ENCODE measurements at places on chromosomes 11 and 22. TPM values are rescaled to one million over a fixed set of nuclear protein-coding genes. Genes with fewer than 3 reads are reported as not detected.

GRCh38 chr22:49685686-49686085 lies 142.0 kb downstream of the BRD1 start:
- DNase-seq = no peak

GRCh38 chr22:20977516-20978170 lies 4.5 kb upstream of the LZTR1 start:
- DNase-seq = no peak

DNA sequence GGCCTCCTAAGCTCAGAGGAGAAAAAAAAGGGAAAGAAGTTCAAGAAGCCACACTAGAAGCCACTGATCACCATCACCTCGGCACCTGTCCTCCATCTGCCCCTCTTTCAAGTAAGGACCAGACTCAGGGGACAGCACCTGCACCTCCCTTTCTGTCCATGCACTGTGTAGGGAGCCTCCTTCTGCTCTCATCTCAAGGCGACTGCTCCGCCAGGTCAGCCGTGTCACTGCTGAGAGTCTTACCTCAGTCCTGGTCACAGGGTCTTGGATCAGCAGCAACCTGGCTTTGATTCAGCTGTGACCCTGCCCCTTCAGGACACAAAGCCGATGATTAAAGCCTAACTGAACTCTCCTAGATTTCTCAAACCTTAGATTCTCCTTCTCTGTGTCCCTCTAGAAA lies 101.5 kb downstream of the ZNF280B start:
- DNase-seq = no peak

DNA sequence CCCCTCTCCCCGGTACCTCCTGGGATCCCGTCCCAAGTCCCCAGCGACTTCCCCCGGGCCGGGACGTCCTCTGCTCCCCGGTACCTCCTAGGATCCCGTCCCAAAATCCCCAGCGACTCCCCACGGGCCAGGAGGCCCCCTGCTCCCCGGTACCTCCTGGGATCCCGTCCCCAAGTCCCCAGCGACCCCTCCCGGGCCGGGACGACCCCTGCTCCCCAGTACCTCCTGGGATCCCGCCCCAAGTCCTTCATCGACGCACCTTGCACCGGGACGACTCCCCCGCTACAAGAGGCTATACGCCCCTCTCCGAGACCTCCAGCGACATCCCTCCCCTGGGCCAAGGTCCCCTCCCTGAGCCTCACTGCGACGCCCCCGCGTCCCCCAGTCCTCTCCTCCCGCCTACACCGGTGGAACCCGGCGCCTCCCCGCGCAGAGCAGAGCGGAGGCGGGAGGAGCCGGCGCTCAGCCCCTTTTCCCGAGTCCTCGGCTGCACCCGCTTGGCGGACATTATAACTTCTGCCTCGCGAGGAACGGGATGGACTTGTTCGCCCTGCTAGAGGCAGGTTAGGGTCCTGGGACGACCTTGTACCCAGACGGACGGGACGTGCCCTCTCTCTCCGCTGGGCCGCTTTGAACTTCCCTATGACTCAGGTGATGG lies 912 bp downstream of the KREMEN1 start:
- peak; percentile 18 for DNase-seq

GRCh38 chr11:18669711-18670110 lies 28.9 kb upstream of the TMEM86A start:
- DNase-seq = no peak

DNA sequence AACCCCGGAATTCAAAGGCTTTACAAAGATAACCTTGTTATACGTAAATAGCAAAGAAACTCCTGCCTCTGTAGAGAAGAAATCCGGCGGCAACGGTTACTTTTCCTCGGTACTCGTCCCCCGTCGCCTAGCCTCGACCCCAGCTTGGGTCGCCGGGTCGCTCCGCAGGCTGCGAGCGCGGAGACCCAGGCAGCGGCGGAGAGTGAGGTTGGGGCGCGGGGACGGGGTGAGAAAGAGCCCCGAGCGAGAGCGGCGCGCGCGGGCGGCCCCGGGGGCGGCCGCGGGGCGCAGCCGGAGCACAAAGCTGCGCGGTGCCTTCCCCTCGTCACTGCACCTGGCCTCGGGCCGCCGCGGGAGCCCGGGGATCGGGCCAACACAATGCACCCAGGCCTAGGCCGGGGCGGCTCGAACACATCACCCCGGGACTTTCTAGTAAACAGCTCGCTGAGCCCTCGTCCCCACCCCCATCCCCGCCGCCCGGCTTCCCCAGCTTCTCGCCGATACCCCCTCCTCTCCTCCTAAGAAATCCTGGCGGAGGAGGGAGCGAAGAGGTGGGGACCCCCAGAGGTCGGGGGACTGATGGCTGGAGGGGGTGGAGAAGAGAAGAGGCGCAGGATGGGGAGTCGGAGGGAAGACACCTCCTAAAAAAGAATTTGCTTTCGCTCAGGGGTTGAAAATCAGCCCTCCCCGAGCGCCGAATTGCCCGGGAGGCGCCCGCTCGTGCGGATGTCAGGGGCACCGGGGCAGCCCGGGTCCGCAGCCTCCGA lies 845 bp downstream of the MPPED2 start:
- DNase-seq = no peak

DNA sequence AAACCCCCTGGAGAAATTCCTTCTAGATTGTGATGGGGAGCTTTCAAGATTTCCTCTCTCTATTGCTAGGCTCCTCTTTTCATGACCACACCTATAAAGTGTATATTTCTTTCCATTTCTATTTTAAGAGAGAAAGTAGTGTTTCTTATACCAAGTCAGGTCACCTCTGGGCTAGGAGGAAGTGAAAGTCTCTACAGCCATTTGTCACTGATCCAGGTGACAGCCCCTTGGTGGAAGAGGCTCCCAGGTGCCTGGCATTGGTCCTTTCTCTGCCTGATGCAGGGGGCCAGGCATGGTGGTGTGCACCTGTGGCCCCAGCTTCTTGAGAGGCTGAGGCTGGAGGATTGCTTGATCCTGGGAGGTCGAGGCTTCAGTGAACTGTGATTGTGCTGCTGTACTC lies 64.7 kb downstream of the DHCR7 start:
- no peak for DNase-seq

DNA sequence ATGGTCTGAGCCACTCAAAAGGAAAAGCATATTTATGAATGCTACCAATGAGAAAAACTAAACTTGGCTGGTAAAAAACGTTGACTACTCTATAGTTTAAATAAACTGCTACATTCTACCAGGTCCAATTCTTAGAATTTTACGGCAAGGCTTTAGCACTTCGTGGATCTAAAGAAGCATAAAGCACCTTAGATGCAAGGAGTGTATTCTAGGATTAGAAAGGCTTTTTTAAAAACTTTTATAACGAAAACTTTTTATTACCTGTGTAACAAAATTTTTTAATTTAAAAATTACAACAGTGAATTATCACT lies 13.9 kb downstream of the PHF21A start:
- no peak for DNase-seq

DNA sequence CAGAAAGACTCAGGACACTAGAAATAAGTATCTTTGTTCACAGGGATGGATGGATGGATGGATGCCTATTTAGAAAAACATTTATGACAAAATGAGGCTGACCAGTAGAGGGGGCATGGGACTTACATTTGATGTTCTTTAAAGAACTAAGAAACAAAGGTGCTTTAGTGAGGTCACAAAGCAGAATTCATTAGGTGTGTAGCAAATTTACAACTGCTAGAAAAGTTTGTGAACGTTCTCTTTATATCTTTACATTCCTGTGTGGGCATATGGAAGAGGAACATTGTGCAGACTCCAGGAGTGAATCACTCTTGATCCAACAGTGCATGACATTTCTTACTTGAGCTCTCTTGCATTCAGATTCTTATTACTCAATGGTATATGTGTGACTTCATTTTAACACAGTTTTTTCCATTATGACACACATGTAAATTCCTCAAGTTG lies 15.8 kb upstream of the SIK2 start:
- peak; percentile 56 for DNase-seq

DNA sequence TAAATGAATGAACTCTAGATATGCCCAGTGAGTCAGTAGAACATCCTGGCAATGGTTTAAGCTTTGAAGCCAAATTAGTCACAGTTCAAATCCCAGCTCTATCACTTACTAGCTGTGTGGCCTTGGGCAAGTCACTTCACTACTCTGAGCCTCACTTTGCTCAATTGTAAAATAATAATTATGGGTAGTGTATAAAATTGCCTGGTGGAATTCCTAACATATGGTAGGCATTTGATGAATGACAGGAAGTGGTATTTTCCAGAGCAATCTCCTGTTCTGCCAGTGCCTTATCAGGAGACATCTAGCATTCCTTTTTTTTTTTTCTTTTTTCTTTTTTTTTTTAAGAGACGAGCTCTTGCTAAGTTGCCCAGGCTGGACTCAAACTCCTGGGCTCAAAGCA lies 13.0 kb downstream of the SCN4B start:
- DNase-seq = peak; percentile 39

GRCh38 chr11:35549787-35550186 lies 24.4 kb upstream of the PAMR1 start:
- peak; percentile 94 for DNase-seq

GRCh38 chr11:78453140-78453935 lies 35.7 kb upstream of the GAB2 start:
- no peak for DNase-seq

GRCh38 chr11:10440401-10440800 lies 14.7 kb upstream of the AMPD3 start:
- DNase-seq = no peak

DNA sequence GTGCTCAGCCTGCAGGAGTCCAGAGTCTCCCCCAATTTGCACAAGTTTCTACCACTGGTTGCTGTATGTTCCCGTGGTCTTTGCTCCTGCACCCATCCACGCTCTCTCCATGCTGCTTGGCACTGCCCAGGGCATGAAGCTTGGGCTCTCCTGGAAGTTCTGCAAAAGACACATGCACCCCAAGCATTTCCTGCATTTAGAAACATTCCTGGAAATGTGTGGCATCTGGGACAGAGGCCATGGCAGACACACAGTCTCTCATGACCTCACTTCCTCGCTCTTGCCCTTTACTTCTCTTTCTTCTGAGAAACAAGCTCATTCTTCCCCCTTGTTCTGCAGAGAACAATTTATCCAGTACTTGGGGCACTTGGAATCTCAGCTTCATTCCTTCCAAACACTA lies 489.5 kb downstream of the BUD13 start:
- no peak for DNase-seq

DNA sequence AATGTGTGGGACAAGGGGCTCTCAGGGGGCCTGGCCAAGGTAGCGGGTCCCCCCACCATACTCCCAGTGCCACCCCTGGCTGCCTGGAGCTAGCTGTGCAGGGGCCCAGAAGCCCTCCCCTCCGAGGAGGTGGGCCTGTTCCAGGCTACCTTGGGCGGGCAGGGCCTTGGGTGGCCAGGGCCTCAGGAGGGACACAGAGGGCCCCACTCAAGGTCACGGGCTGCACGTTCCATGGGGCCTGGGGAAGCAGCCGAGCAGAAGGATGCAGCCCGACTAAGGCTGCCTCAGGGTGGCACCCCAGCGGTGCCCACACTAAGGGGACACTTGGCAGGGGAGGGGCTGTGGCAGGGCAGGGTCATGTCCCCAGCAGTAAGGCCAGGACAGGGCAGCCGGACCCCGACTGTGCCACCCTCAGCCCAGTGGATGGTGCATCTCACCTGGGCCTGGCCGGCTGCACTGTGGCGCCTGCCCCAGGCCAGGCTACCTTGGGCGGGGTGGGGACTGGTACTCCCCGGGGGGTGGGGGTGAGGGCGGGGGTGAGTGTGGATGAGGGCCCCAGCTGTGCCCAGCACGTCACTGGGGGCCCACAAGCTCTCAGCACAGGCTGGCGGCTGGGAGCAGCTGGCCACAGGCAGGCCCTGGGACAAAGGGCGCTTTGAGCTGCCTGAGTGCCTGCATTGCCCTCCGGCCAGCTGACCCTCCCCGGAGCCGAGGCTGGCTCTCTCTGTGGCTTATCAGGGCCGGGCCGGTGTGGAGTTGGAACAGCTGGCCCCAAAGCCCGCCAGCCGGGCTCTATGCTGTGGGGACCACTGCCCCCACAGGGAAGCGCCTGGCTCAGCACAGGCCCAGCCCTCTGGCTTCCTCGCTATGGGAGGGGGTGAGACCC lies 117.1 kb downstream of the KCNQ1 start:
- DNase-seq = peak; percentile 21

Gene MRPL23
- 169 TPM for total RNA-seq

Gene FOLR3
- total RNA-seq = not detected

Gene PELI3
- 6.6 TPM for total RNA-seq

Gene LRRC56
- total RNA-seq = 0.29 TPM

Measured in RPMI7951 (cell line).